ENCODE measurements at places on chromosomes 11 and 22. TPM values are rescaled to one million over a fixed set of nuclear protein-coding genes. Genes with fewer than 3 reads are reported as not detected.

- no peak for DNase-seq
Observed at GRCh38 chr11:110968348-110969062, 256.3 kb upstream of the ARHGAP20 start.

DNA sequence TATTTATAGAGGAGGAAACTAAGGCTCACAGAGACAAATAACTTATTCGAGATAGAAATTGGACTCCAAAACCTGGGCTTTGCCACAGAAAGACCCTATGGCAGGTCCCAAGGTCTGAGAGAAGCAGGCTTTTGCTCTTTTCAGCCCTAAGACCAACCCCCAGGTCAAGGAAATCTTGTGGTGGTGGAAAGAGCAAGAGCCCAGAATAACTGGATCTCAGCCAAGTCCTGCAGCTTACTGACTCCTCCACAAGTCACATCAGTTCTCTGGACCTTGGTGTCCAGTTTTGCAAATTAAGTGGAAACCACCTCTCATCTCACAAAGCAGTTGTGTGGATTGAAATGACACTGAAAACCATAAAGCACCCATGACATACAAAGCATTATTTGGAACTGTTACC lies 122.2 kb downstream of the C11orf58 start:
- DNase-seq: no peak

Gene RFPL2
- total RNA-seq: not detected

- no peak for DNase-seq
Observed at GRCh38 chr11:72685560-72686480, 11.6 kb upstream of the PDE2A start.

Gene KRTAP5-8
- total RNA-seq: not detected

GRCh38 chr11:62128835-62129234 lies 5.0 kb downstream of the INCENP start:
- DNase-seq: peak; percentile 35

Gene MPEG1
- total RNA-seq: 71.5 TPM

Gene BCO2
- total RNA-seq: 2.5 TPM

DNA sequence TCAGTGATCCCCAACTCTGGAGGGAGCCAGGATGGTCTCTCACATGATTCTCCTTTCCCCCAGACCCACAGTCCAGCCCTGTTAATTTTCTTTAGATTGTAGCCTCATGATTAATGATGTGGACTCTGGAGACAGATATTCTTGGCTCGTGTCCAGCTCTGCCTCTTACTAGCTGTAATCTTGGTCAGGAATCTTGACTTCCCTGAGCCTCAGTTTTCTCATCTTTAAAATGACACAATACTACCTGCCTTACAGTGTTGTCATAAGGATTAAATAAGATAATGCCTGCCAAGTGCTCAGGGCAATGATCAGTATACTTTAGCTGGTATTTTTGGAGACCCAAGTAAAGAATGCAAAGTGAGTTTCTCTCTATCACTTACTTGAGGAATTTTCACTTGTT lies 60.0 kb downstream of the SPECC1L start:
- DNase-seq: no peak

DNA sequence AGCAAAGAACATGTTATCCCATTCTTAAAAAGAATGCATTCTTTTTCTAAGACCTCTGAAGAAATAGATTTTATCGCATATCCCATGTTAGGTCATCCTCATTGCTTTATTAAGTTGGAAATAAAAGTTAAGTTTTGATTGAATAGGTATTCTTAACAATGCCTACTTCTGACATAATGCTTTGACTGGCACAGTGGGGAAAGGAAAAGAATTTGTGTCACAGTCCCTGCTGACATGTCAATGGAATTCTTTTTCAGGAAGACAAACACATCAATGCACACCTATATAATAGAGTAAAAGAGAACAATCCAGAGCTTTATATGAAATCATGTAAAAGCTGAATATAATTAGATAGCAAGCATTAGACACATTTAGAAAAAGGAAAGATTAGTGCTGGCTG lies 105.7 kb downstream of the DBX1 start:
- no peak for DNase-seq

DNA sequence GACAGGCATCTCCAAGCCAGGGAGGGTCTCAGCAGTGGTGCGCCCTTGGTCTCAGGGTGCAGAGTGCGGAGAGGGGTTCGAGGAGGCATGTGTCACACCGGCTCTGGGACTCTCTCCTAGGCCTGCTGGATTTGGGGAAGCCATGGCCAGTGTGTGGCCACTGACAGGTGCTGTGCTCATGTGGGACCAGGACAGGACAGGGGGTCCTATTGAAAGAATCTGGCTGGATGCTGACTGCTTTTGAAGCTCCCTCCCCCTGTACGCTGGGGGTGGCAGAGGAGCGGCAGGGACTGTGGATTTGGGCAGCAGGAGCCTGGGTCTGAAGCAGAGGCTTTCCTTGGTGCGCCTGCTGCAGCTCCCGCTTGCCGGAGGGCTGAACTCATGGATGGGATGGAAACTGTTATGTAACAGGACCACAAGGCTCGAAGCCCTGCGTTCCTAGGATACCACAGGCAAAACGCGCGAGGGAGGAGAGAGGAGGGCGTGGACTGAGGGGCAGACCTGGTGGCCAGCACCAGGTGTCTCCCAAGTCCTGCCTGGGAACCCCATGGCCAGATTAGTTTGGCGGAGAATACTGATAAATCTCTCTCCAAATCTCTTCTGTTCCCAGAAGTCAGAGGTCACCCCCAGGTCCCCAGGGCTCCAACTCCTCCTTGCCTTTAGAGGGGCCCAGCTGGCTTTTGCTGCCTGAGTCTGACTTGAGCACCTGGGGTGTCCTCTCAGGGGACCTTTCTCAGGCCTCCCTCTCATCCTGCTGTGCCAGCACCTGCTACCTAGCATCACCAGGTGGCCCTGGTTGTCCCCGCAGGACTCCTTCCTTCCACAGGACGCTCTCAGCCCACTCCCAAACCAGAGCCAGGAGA lies 13.8 kb upstream of the TEF start:
- DNase-seq: no peak

- no peak for DNase-seq
Observed at GRCh38 chr11:63884196-63884932, 32.6 kb downstream of the RCOR2 start.

DNA sequence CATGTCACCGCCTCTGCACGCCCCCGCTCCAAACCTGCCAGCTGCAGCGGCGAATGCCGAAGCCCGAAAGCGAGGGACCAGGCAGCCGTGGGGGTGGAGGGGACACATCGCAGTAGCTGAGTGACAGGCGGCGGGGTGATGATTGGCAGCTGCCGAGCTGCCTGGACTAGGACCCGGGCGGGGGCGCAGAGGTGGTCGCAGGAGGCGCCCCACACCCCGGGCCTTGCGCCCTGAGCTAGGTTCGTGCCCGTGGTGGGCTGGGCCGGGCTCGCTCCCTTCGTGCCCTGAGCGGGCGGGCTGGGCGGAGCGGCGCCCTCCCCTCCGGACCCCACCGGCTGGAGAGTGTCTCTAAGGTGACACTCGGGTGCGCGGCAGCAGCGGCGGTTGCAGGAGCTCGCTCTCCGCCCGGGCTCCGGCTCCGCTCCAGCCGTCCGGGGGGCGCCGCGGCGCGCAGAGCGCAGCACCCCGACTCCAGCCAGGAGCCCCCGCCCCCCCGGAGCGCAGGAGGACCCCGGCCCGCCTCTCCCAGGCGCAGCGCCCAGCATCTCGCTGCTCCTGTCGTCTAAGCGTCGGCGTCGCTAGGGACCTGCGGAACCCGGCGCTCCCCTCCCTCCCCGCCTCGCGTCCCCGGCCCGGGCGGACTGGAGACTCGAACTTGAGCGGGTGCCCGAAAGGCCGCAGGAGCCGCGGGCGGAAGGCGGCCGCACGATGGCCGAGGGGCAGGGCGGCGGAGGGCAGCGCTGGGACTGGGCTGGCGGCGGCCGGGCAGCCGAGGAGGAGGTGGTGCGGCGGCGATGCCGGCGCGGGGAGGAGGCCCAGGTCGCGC lies 14.5 kb upstream of the DGKZ start:
- DNase-seq: no peak

GRCh38 chr11:60504219-60504905 lies 10.8 kb upstream of the MS4A13 start:
- no peak for DNase-seq

All from mesenteric fat pad (tissue), 1 donor.